Upper lobe of left lung (tissue), 6 donors: ENCODE measurements at places on chromosomes 6 and 20.

DNA sequence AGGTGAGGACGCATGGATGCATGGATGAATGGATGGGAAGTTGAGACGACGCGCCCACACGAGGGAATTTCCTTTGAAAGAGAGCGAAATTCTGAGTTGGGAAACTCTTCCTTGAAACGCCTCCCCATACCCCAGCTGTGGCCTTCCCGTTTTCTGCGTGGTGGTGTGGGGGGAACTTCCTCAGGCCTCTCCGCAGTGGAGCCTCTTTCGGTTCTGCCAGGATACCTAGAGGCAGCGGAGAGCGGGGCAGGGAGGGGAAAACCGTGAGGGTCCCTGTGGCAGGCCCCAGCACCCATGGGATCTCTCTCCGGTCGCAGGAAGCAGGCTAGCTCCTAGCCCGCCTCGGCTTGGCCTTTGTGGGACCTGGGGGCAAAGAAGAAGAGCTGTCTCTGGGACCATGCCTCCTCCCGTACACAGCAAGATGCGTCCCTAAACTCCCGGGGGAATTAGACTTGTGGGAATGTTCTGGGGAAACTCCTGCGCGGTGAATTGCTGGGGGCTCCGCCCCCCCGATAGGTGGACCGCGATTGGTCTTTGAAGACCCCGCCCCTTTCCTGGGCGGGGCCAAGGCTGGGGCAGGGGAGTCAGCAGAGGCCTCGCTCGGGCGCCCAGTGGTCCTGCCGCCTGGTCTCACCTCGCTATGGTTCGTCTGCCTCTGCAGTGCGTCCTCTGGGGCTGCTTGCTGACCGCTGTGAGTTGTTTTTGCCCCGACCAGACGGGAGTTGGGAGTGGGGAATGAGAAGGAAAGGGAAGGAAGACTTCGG lies at the start of gene CD40:
TSS of gene CD40 (plus strand) at position 611 of the 764 bp plus-strand sequence. CDS start at position 641, 30 bp downstream.
- peak; percentile 93 for DNase-seq

DNA sequence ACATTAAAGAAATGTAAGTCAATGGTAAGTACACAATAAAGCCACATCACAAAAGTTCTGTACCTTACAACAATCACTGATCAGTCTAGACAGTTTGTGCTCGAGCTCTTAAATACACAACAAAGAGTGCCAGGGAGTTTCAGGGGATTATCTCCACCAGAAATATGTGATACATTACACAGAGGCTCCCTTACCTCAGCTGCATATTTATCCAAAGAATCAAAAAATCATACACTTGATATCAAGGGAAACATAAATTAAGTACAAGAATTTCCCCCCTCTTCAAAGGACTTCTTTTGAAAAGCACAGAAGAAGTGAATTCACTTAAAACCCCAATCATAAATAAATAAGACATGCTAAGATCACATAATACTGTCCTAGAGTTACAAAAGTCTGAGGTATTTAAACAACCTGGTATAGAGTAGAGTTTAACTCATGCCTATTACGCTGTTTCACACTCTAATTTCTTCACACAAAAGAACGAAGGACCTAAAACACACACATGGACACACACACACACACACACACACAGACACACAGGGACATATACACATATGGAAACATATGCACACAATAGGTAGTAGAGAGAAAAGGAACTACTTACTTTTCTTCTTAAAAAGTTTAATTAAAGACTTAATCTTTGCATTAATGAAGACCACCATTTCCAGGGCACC lies 528 bp downstream of the NHSL1 start:
- DNase-seq, result no peak

GRCh38 chr6:90169374-90169773 lies 127.3 kb downstream of the BACH2 start:
- no peak for DNase-seq

DNA sequence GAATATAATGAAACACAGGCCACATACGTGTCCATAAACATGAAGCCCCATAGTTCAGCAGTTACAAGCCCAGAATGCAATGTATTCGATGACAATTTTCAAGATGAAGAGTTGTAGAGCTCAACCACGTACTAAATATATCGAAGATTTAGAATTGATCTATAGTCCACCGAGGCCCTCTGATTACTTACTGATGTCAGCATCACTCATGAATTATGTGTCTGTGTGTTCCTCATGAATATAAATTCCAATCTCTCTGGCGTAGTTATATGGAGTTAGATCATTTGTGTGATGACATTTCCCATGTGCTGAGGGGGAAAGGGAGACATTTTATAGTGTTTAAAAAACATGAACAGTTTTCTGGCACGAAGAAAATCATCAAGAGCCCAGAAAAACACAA lies 97.5 kb downstream of the PFDN4 start:
- no peak for DNase-seq

GRCh38 chr20:11376420-11376819 lies 541.3 kb upstream of the BTBD3 start:
- no peak for DNase-seq

GRCh38 chr6:82832811-82833210 lies 232.8 kb downstream of the UBE3D start:
- no peak for DNase-seq

DNA sequence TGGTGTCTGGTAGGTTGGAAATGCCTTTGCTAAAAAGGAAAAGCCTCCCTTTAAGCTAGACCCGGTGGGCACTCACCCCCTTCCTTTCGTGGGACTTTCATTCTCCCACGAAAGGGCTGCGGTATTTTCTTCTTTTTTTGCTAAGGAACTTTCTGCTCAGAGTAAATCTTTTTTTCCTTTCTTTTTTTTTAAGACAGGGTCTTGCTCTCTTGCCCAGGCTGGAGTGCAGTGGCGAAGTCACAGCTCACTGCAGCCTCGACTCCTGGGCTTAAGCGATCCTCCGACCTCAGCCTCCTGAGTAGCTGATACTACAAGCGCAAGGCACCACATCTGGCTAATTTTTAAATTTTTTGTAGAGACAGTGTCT lies 4.0 kb downstream of the TP53TG5 start:
- no peak for DNase-seq

DNA sequence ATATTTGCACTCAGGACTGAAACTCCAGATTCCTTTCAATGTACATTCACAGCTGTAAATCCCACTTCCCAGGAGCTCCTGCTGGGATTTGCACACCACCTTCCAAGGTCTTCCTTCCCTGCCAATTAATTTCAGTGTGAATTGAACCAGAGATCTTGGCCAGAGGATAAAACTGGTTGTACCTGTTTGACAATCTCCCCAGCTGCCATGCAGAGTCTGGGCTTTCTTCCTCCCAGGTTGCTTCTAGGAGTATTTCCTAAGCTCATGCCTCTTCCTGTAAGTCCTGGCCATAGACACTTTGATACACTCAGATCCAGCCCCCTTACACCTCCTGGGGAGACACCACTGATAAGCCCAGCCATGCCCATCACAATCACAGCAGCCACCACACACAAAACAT lies 15.6 kb downstream of the MAFB start:
- no peak for DNase-seq

GRCh38 chr20:59062081-59062480 lies 19.5 kb upstream of the PRELID3B start:
- no peak for DNase-seq

DNA sequence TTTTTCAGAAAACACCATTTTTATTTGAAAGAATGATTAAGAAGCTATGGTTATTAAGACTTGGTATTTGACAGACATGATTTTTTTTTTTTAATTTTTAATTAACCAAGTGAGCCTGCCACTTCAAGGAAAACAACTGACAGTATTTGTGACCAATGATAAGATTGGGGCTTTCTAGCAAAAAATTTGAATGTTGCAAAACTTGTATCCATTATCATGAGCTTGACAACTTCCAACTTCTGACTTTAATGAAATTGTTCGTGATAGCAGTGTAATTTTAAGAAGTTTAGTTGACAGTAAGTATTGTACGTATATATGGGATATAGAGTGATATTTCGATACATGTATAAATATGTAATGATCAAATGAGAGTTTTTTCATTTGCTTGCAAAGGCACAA lies 21.6 kb upstream of the POM121L2 start:
- DNase-seq, result no peak

DNA sequence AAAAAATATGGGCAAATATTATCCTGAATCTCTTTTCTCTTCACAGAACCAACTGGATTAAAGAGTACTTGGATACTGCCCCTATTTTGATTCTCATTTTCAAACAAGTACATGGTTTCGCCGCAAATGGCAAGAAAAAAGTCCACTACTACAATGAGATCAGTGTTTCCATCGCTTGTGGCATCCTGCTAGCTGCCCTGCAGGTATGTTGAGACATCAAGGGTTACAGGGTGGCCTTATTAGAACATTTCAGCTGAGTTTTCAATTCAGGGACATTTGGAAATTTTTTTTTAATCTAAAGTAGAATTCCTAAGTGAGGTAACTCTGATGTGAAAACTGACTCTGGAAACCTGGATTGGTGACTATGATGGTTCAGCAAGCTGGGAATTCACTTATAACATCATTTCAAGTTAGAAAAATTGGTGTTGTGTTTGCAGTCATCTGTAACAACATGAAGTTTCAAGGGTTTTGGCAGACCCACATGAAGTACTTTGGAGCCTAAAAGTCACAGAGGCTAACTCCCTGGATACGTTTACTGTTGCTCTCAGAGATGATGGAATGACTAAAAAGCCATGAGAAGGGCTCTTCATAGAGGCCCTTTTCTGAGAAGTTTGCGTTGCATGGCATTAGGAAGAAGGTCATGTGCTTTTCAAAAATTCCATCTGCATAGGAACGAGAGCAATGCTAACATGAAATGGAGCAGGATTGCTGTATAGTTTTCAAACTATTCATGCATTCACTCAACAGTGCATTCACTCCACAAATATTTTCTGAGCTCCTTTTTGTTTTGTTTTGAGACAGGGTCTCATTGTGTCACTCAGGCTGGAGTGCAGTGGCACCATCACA lies 25.5 kb downstream of the IYD start:
- no peak for DNase-seq

- no peak for DNase-seq
Observed at GRCh38 chr6:146886587-146887446, 288.0 kb downstream of the ADGB start.

DNA sequence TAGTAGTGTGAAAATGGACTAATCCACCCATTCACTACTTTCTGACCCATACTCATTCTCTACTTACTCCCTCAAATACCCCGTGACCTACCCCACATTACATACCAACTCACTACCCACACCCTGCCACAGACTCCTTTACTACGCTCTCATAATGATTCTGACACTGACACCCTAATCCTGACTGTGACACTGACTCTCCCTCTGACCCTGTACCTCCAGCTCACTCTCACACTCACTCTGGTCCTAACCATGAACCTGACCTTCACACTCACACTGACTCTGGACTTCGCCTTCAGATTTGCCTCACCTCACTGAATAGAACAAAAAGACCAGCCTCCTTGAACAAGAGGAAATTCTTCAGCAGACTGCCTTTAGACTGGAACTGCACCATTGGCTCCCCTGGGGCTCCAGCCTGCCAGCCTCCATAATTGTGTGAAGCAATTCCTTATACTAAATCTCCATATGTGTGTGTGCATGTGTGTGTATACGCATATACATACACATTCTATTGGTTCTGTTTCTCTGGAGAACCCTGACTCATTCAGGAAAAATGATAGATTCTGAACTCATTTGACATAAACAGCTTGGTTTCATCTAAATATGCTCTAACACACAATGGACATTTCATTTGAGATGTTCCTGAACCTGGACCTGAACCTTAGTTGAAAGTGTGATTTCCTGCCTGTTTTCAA lies 10.5 kb upstream of the ZNF343 start:
- DNase-seq, result no peak

DNA sequence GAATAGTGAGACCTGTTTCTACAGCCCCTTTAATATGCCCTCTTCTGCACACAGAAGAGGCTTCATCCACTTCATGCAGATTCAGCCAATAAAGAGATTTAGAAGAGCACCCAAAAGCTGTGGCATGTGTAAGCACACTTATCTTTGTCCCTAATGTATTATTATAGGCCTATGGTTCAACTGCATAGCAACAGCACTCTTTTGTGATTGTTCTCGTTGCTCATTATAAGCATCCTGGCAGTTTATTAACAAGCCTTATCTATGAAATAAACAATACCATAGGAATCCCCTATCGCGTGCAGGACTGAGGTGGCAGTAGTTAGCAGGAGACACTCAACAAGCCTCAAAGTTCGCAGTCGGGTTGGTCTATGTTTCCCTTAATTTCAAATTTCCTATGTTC lies 138.5 kb upstream of the BEND6 start:
- no peak for DNase-seq

DNA sequence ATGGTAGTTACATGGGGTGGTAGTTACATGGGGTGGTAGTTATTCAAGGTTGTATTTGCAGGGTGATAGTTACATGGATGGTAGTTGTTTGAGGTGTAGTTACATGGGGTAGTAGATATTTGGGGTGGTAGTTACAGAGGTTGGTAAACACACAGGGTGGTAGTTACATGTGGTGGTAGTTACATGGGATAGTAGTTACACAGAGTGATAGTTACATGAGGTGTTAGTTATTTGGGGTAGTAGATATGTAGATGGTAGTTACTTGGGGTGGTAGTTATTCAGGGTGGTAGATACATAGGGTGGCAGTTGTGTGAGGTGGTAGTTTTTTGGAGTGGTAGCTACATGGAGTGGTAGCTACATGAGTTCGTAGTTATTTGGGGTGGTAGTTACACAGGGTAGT lies 221.3 kb upstream of the CST7 start:
- DNase-seq, result no peak

- DNase-seq, result no peak
Observed at GRCh38 chr6:42369568-42369967, 82.2 kb downstream of the TRERF1 start.

DNA sequence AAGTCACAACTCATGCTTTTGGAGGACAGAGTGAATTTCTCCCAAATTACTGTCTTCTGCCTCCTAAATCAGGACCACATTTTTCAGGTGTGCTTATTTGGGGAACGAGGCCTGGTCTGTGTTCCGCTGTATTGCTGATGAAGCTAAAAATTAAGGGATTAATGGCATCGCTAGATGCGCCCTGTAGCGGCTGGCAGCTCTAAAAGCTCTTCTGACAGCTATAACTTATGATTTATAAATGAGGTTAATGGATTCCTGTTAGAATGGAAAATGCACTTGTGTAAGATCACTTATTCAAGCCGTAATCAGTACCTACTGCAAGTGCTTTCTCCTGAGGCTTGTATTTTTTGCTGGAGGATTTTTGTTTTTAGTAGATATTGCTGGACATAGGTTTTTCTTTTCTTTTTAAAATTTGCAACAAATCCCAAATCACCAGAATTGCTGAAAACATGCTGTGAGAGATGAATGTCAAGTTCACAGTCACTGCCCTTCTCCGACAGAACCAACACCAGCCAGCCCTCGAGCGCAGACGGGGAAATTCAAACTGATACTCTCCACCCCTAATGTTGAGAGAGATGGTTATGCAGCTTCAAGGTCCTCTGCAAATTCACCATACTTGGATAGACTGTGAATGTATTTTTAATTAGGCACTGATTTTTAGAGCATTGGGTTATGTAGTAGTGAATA lies 49.1 kb downstream of the AKAP12 start:
- DNase-seq, result no peak

DNA sequence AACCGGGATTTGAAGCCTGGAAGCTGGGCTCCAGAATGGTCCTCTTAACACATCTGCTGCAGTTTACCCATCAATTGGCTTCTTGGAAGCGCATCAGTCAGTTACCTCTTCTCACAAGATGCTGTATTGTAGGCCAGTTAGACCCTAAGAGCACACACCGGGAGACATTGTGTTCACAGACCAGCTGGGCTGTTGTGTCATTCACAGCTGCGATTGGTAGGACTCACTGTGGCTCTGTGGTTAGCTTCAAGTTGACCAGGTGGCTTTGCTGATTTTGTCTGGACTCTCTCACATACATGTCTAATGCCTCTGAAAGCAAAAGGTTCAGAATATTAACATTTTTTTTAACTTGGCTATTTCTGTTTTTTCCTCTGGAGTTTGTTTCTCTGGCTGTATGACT lies 64.8 kb downstream of the SNX9 start:
- no peak for DNase-seq
